Large intestine (tissue), 12 donors: ENCODE measurements at places on chromosomes 3 and 15.

DNA sequence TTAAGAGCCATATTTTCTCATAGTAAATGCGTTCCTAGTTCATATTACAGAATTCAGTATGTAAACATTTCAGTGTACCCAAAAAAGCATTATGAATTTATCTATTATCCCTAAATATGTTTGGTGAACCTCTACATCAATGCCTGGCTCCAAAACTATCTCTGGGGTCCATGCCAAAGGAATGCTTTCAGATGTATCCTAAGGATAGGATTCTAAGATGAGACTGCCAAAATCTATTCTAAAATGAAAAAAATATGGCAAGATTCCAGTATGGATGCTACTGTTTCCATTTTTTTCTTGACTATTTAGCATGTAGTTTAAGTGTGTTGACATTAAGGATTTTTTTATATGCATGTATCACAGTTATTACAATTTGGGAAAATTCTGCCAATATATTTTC lies 18.8 kb downstream of the EIF5A2 start:
- no peak for DNase-seq

DNA sequence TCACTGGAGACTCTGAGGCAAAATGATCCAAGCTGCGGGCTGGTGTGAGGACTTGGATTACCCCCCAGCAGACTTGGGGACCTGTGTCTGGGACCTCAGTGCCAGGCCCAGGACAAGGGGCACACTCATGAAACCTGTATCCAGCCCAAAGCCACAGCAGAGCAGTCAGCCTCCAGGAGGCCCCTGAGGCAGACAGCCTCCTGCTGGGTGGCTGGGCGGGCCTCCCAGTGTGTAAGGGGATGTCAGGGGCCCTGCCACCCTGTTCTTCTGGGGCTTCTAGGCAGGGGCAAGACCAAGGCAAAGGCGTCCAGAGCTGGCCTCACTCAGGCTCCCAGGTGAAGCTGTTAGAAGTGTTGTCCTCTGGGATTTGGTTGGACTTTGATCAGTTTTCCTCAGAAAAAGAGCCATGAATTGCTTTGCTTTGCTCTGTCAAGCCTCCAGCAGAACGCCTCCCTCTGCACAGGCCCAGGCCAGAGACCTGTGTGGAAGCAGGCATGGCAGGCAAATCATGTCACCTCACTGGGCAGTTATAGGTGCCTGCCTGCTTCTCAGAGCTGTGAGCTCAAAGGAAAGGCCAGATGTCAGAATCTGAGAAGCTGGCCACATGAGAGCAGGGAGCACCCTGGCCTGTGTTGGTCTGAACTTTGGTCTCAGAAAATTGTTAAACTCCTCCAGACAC lies 77.4 kb downstream of the SMAD6 start:
- DNase-seq = peak; percentile 73

DNA sequence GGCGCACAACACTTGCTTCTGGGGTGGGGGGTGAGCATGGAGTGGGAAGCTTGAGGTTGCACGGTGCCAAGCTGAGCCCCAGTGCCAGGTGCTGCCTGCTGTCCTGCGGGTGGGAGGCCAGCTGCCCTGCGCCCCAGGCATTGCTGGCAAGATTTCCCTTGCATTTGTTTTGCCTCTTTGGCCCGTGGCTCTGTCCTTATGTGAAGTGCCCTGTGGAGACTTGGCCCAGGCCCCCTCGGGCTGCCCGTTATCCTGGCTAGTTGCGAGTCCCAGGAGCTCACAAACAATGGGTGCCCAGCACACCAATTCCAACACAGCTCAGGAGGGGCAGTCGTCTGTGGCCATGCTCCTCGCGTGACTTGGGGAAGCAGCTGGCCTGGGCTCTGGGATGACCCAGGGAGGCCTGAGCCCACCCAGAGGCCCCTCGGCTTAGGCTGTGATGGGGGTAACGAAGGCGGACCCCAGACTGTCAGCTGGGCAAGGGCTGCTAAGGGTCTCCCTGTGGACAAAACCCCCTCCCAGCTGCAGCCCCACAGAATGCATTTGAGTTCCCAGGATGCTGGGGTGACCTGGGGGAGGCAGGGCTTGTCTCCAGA lies 5.9 kb downstream of the C3orf22 start:
- no peak for DNase-seq

- DNase-seq = no peak
Observed at GRCh38 chr3:170178651-170179050, 2.9 kb downstream of the PHC3 start.

GRCh38 chr3:182969277-182969676 lies 11.1 kb downstream of the DCUN1D1 start:
- DNase-seq = no peak

- DNase-seq = no peak
Observed at GRCh38 chr15:65424683-65425082, 1.9 kb upstream of the IGDCC4 start.

DNA sequence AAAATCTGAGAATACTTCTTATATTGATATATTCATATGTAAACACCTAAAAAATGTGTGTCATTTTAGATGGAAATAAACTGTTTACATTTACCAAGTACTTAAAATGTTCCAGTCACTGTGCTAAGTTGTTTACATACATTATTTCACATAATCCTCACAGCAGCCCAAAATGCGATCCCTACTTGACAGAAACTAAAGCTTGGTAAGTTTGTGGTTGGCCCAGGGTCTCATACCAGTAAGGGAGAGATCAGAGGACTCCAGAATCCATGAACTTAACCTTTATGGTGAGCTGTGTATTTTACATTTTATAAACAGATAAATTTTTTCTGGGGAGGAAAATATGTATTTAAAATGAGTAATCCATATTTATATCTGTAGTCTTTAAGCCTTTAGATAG lies 51.2 kb downstream of the SLC25A26 start:
- DNase-seq = no peak

DNA sequence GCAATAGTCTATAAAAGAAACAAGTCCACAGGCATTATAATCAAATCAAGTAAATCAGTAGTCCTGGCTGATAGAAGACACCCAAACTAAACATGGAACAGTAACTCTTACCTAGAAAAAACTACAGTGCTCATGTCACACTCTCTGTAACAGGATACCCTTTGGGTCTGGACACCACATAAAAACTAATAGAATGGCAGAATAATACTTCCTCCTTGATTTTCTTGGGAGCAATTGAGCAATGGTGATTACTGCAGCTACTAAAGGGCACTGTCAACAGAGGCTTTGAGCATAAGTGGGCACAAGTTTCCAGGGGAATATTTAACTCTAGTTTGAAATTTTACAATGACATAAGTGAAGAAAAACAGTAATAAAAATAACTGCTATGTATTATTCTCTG lies 59.5 kb downstream of the GLB1 start:
- DNase-seq = no peak

DNA sequence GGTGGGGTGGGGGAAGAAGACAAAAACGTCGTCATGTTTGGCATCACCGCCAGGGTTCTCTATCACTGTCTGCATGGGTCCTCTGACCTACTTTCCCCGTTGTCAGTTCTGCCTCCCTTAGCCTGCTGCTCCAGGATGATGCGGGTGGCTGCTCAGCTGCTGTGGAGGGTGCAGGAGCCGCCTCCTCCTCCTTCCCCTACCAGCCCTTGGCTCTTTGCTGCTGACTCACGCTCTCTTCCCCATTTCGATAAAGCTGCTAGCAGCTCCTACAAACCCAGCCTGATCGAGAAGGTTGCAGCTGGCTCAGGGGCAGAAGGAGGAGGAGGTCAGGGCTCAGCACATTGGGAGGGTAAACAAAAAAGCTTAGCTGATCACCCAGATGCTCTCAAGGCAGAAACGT lies 49.5 kb upstream of the SEC13 start:
- no peak for DNase-seq

DNA sequence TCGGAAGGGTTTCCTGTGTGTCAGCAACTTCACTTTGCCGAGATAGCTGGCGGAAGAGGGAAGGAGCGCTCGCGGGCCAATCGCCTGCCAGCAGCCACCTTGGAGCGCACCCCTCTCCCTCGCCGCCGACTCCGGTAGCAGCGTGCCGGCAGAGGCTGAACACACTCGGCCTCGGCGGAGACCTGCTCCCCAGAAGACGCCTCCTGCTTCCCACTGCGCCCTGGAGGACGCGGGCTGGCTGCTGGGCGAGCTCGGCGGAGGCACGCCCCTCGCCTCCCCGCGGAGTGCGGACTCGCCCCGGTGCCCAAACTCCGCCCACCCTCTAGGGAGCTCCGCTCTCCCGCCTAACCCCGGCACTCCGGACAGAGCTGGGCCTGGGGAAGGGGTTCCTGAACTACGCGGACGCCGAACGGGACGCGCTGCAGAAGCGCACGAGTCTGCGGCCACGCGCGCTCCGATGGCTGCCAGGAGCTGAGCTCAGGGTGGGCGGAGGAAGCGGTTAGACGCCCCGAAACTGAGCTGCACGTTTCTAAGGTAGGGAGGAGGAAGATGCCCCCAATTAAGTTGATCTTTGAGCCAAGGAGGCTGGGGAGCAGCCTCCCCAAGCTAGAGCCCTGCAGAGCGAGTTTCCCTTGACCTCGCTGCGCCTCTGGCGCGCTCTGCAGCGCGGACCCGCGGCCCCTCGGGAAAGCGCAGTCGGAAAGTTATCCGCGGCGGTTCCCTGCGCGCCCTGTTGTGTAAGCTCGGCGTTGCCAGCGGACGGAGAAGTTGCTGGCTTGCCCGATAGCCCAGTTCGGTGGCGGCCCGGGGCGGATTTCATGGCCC lies at the start of gene P2RY1:
Gene P2RY1, plus strand, starts transcription at position 356 of the 825 bp plus-strand sequence. CDS start 652 bp downstream, outside the sequence.
- peak; percentile 77 for DNase-seq

GRCh38 chr3:178001670-178002101 lies 534.5 kb upstream of the KCNMB2 start:
- DNase-seq = no peak

DNA sequence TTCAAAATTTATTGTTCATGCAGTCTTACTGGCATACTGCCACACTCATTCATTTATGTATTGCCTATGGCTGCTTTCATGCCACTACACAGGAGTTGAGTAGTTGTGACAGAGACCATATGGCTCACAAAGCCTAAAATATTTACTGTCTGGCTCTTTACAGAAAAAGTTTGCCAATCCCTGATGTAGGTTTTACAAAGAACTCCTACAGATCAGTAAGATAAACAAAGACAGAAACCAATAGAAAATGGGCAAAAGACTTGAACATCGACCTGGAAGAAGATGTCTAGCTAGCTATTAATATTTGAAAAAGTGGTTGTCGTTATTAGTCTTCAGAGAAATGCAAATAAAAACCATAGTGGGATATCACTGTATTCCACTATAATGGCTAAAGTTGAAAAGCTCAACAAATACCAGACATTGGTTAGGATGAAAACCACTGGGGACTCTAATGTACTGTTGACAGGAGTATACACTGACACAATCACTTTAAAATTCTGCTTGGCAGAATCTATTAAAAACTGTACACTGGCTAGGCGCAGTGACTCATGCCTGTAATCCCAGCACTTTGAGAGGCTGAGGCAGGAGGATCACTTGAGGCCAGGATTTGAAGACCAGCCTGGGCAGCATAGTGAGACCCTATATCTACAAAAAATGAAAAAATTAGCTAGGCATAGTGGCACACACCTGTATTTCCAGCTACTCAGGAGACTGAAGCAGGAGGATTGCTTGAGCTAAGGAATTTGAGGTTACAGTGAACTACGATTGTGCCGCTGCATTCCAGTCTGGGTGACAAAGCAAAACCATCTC lies 87.7 kb downstream of the NEO1 start:
- DNase-seq = no peak

DNA sequence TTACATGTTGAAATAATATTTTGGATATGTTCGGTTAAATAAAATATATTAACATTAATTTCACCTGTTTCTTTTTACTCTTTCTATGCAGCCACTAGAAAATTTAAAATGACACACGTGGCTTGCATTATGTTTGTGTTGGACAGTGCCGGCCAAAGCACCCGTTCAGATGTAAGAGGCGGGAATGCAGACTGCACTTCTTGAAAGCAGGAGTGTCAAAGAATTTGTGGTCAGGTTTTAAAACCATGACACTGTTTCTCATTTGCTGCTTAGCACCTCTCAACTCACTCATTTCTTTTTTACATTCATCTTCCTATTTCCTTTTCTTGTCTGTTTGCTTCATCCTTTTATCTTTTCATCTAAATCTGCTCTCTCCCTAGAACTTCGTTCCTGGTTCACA lies 35.3 kb upstream of the MINAR1 start:
- DNase-seq = no peak

GRCh38 chr3:30723211-30723610 lies 116.8 kb downstream of the TGFBR2 start:
- no peak for DNase-seq

DNA sequence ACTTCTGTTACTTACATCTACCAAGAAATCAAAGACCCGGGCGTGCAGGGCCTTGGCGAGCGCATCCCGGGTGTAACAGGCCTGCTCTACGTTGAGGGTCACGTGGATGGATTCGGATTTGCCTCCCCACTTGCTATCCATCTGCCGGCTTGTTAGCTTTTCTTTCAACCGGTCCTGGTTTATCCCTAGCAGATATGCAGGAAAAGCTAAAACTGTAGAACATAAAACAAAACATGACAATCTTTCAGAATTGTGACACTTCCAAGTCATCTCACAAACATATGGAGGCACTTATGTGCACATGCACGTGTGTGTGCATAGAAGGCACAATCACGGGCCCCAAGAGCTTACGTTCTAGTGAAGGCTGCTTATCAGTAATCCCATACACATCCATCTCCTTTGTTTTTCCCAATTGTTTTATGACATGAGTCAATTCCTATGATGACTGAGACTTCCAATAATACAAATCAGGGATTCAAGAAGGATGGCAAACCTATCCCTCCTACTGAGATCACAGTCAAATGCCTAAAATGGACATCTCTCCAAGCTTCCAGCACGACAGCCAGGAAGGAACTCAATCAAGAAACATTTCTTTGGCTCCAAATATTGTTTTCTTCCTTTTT lies 11.3 kb downstream of the LDHAL6B start:
- no peak for DNase-seq

DNA sequence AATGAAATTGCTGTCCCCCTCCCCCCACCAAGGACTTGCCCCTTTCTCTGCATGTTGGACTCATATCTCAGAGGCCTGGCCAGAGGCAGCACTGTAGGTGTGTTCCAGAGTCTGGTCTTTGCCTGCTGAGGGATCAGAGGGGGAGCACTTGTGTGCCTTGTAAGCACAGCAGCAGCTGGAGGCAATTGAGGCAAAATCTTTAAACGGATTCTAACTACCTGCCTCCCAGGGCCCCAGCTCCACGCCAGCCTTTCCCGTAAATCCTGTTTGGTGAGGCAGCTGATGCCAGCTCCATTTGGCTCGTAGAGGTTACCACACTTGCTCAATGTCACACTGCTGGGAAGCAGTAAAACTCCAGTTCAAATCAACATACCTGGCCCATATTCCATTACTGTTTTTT lies 2.3 kb upstream of the IDH2 start:
- no peak for DNase-seq

DNA sequence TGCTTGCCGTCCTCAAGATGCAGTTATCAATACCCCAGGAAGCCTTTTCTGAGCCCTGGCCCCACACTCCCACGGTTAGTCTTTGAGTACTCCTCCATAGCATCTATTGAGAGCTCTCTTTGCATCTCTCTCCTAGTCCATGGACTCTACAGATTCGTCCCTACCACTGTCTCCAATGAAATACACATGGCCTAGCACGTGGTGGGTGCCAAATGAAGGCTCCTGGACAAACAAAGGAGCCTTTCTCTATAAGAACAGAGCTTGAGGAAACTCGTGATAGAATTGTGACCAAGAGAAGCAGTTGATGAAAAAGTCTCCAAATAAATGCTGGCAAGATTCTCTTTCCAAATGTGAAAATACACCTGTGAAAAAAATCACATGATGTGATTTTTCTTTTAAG lies 166.1 kb downstream of the GABRG3 start:
- no peak for DNase-seq
